Activated naive CD4-positive, alpha-beta T cell treated with anti-CD3 and anti-CD28 coated beads for 36 hours (primary cell): ENCODE measurements at places on chromosomes 1 and 21. TPM values are rescaled to one million over a fixed set of nuclear protein-coding genes. Genes with fewer than 3 reads are reported as not detected.
A peak's percentile ranks its signal among the peaks of the same experiment; 100 is the strongest.

Gene CYP4X1
- not detected for total RNA-seq

Gene ADAMTS4
- 10.6 TPM for total RNA-seq

DNA sequence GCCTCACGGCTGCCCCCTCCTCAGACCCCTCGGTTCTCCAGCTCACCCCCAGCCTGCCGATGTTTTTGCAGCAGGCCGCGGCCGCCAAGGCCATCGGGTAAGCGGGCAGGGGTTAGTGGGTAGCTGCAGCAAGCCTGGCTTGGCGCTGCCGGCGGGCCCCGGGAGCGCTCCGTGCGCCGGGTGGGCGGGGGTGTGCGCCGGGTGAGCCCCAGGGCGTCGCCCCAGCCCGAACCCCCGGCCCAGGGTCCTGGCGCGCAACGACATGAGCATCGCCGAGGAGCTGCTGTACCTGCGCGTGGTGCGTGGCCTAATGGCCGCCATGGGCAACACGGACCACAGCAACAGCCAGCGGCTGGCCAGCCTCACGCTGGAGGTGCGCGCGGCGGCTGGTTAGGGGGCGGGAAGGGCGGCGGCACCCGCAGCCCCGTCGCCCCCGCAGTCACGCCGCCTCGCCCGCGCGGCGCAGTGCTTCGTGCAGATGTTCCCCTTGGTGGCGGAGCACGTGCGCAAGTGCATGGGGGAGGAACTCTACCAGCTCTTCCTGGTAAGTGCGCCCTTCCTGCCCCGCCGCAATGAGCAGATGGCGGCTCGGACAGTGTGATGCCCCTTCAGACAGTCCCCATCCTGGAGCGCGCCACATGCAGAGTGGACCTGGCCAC, 6.5 kb downstream of the RNU5D-1 start:
- no peak for DNase-seq
- H3K27ac ChIP-seq: peak overlapping the region; percentile 98
- peaks cover 11% of the 10 kb centered on the region for H3K36me3 ChIP-seq

- no peak overlapping the region for H3K27ac ChIP-seq
- DNase-seq: no peak
- H3K36me3 ChIP-seq: peaks cover 13% of the 10 kb centered on the region
- peaks cover 32% of the 10 kb centered on the region for H3K4me1 ChIP-seq
These were observed 5.4 kb downstream of the MTHFR start for GRCh38 chr1:11800391-11800755.

Gene RIIAD1
- total RNA-seq: not detected
